ENCODE measurements at places on chromosomes 11 and 22. TPM values are rescaled to one million over a fixed set of nuclear protein-coding genes. Genes with fewer than 3 reads are reported as not detected.
A peak's percentile ranks its signal among the peaks of the same experiment; 100 is the strongest.

- peak; percentile 22 for DNase-seq
Measured at GRCh38 chr11:72012897-72013721, 14.4 kb downstream of the IL18BP start.

DNA sequence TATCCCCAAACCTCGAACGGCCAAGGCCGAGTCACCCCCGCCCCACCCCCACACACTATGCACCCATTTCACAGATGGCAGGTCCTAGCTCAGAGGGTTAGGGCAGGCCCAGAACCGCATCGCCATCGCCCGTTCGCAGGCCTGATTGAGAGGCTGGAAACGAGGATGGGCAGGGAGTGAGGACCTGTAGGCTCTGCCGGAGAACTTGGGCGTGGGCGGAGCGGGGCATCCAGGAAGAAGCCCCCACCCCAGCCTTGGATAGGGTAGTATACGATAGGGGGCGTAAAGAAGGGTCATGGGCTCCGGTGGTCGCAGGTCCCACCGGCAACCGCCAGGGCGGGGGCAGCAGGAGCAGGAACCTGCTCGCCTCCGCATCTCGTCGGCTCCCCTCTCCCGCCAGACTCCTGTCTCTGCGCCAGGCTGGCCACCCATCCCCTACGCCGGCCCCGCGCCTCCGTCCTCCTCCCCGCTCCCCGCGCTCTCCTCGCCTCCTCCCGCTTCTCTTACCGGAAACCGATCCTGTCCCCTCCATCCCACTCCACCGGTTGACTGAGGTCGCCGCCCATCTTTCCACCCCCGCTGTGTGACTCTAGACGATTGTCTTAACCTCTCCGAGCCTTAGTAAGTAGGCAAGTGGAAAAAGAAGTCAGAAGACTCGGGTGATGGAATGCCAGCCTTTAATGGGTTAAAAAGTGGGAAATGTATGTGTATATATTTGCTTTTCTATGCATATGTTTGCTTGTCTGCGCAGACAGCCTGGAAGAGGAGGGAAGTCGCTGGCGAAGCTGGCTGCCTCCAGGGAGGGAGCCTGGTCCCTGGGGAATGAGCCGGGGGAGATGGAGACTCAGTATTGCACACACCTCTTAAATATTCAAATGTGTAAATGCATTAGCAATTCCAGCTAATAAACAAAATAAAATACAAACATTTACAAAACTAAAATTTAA lies 52.8 kb downstream of the CYTH4 start:
- DNase-seq: no peak

GRCh38 chr22:36781656-36782627 lies 6.0 kb upstream of the IFT27 start:
- peak; percentile 73 for DNase-seq

ACRV1 gene
- total RNA-seq: not detected

GRCh38 chr11:93564895-93565294 lies 21.7 kb upstream of the SMCO4 start:
- DNase-seq: no peak

GRCh38 chr11:108432783-108433182 lies 34.5 kb downstream of the C11orf65 start:
- no peak for DNase-seq

GRCh38 chr11:92396133-92396532 lies 171.5 kb downstream of the FAT3 start:
- DNase-seq: no peak

ZNF280B gene
- total RNA-seq: 0.31 TPM

LIF gene
- total RNA-seq: 47.4 TPM

CBX7 gene
- total RNA-seq: 74.9 TPM

DNA sequence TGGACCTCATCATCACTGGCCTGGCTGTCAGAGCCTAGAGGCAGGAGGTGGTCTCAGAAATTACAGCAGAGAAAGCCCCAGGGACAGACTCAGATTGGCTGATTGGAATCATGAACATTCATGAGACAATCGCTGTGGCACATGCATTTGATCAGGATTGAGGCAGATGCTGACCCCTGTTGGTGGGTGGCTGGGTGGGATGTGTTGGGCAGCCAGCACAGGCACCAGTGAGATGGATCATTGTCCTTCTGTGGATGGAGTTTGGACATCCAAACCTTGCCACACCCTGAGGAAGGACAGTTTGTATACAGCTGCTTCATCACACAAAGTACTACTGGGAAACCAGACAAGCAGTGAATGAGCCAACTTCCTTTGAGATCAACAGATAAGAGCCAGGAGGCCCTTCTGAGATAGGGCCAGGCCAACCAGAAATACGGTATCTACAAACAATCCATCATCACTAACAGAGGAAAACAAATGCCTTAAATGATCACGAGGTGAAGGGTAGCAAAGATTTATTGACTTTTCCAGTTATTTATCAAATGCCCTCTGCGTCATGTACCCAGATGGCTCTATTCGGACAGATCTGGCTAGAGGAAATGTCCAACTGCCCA lies 17.3 kb downstream of the COMMD9 start:
- DNase-seq: no peak

GRCh38 chr11:13222285-13222684 lies 55.3 kb upstream of the BMAL1 start:
- no peak for DNase-seq

TH gene
- total RNA-seq: not detected

DNA sequence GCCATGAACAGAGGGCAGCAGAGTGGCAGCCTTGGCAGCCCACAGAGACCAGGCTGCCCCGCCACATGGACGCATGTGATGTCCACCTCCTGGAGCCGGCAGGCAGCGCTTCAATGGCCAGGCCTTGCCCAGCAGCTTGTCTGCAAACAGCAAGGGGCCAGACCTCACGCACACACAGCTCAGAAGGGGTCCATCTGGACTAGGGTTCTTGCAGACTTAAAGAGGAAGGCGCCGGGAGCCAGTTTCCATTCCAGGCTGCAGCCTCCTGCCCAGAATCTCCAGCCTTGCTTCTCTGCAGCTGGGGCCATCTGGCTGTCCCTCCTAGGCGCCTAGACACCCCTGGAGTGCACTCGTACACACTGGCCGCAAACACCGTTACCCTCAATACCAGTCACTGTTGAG lies 91.9 kb upstream of the TMEM45B start:
- no peak for DNase-seq

DNA sequence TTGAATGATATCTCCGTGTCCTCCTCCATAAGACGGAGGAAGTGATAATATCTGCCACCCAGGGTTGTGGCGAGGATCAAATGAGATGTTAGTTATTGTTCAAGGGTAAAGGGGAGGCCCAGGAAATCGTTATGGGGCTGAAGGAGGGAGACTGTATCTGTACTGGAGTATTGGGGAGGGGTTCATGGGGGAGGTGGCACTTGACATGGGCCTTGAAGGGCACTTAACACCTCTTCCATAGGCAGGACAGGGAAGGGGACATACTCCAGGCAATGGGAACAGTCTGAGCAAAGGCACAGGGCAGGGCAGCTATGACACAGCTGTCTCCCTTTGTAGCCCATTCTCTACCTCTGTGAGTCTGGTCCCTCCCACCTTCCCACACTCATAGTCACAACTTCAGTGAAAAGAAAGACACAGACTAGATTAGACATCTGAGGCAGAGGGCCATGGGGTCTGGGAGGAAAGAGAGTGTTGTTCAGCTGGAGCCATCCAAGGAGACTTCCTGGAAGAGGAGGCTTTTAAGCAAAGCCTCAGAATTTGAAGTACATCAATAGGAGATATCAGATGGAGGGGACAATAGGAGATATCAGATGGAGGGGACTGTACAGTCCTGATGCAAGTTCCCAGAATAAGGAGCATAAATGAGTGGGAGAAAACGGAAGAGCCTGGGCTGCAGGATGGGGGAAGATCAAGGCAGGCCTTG lies 15.8 kb upstream of the DGKZ start:
- DNase-seq: no peak

- DNase-seq: no peak
Measured at GRCh38 chr11:126917531-126918204, 82.9 kb downstream of the KIRREL3 start.

DNA sequence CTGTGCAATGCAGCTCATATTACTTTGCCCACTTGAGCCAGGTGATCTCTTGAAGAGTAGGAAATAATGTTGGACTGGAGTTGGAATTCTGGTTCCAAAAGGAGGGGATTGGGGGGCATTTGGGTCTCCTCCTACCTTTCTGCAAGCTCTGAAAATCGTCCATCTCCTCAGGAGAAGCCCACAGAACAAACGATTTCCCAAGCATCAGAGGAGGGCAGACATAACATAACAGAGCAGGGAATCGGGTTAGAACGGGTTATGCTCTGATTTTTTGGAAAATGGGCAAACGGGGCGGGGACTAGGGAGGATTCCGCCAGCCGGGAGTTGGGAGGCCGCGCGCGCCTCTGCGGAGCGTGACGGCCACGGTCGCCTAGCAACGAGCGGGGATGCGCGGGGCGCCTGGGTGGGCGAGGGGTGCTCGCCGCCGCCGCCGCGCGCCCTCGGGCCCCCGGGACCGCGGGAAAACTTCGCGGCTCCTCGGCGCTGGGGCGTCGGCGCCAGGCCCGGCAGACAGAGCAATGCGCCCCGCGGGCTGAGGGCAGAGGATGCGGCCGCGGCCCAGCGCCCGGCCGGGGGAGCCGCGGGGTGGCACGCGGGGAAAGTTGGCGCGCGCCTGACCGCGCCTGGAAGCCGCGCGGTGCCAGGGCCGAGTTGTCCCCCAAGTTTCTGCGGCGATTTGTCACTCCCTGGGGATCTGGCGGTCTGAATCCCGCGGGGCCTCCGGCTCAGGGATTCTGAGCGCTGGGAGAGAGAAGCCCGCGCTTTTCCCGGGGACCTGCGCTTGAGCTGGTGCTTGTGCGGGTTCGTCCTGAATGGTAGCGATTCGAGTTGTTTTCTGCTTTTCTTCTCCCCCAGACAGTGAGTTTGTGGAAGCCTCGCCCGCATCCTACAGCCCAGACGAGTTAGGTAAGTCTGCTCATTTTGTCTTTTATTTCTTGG lies 27.8 kb upstream of the AMOTL1 start:
- no peak for DNase-seq

- DNase-seq: no peak
Measured at GRCh38 chr11:79333355-79333754, 107.5 kb downstream of the TENM4 start.

DNA sequence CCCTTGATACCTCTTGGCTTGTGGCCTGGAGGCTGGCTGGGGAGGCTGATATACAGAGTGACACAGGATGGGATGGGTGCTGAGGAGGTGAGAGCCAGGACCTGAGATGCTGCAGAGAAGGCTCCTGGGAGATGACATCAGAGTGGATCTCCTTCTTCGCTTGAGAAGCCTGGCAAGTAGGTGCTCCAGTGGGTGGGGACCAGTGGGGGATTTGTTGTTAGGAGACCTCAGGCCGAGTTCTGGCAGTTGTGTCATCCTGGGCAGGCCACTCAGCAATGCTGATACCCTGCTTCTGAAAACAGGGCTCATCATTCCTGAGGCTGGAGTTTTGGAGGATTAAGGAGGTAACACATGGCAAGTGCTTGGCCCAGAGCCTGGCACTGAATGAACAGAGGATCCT lies 1.9 kb upstream of the NDUFV1 start:
- DNase-seq: no peak

GRCh38 chr22:40506762-40507161 lies 129.8 kb downstream of the MRTFA start:
- DNase-seq: no peak

DNA sequence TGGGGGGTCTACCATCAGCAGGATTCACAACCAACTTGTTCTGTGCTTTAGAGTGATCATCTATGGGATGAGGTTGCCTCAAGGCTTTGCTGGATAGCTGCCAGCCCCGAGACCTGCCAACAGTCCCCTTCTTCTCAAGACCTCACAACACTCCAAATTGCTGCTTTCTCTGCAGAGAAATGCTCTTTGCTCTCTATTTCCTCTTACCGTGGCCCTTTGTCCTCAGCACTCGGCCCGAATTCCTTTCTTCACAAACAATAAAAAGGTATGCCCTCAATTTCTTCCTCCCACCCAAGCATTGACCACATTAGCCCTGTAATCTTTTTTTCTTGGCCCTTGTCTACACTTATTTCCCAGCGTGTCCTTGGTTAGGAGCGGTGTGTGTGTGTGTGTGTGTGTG lies 147.4 kb upstream of the SNX19 start:
- DNase-seq: no peak

GRCh38 chr22:50081426-50082196 lies 3.6 kb downstream of the MLC1 start:
- DNase-seq: no peak

DNA sequence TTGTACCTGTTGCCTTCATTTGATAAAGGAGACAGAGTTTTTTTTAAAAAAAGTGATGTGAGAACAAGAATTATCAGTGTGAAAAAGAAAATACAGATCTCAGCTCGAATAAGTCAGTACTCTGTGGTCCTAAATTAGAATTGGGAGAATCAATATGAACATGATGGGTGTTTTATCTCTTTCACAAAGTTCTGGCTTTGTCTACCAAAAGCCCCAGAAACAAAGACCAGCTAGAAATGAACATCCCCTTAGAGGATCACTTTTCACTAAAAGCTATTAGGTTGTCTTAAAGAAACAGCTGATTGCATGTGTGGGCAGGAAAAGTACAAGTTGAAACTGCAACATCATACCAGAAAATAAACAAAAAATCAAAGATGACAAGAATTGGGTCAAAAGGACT lies 8.4 kb upstream of the ST14 start:
- DNase-seq: no peak

DNA sequence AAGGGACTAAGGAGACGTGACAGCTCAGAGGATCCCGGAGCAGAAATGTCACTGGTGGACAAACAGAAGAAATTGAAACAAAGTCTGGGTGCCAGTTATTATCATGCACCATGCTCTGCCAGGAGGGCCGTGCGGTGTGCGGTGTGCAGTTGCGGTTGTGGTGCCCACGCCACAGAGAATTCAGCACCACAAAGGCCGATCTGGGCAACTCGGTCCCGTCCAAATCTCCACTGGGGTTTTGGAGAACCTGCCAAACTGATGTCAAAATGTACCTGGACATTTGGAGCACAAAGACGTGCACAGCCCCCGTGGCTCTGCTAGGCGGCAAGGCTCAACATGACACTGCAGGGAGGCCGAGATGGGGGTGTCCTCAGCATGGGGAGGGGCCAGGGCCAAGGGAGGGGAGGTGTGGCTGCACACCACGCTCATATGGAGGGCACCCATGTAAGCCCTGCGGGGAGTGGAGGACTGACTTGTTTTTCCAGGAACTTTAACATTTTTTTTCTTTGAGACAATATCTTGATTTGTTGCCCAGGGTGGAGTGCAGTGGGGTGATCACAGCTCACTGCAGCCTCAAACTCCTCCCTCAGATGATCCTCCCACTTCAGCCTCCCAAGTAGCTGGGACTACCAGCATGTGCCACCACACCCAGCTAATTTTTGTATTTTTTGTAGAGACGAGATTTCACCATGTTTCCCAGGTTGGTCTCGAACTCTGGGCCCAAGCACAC lies 39.4 kb downstream of the GNB1L start:
- no peak for DNase-seq

MRPL16 gene
- 40.2 TPM for total RNA-seq

GRCh38 chr22:50526834-50527801 lies 1.7 kb upstream of the SCO2 start:
- no peak for DNase-seq

- no peak for DNase-seq
Measured at GRCh38 chr11:30608534-30608933, 22.4 kb upstream of the MPPED2 start.
